Activated B cell treated with CpG ODN at 0.5 μM for 24 hours (primary cell): ENCODE measurements at places on chromosomes 7 and 10.

GRCh38 chr10:107168738-107169137 lies 4.2 kb upstream of the SORCS1 start:
- no peak for DNase-seq

DNA sequence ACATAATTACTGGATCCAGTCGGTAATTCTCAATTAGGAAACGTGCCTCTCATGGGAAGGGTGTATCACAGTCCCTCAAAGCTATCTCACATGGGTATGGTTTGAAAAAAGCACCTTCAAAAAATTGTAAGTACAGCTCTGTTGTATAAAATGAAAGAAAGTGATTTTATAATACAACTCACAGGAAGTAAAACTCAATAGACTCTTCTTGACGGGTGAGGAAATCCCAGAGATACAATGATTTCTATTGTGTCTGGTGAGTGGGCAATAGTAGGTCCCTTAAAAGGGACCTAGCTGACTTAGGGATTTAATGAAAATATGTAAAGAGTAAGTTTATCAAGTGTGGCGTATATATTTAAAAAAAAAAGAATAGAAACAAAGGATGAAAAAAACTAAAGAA lies 27.0 kb downstream of the TASOR2 start:
- DNase-seq = no peak

DNA sequence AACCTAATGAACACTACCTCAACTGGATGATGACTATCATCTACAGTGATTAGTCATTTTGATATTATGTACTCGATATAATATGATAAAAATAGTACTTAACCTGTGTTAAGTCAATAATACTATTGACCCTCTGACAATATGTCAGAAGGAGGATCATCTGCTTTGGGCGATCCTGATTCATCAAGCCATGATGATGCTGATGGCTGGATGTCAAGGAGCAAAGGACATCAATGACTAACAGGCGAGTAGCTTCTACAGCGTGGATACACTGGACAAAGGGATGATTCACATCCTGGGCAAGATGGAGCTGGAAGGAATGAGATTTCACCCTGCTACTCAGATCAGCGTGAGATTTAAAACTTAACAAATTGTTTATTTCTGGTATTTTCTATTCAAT lies 94.4 kb upstream of the SKAP2 start:
- DNase-seq = no peak

GRCh38 chr7:141714571-141714970 lies 6.4 kb downstream of the WEE2 start:
- no peak for DNase-seq

DNA sequence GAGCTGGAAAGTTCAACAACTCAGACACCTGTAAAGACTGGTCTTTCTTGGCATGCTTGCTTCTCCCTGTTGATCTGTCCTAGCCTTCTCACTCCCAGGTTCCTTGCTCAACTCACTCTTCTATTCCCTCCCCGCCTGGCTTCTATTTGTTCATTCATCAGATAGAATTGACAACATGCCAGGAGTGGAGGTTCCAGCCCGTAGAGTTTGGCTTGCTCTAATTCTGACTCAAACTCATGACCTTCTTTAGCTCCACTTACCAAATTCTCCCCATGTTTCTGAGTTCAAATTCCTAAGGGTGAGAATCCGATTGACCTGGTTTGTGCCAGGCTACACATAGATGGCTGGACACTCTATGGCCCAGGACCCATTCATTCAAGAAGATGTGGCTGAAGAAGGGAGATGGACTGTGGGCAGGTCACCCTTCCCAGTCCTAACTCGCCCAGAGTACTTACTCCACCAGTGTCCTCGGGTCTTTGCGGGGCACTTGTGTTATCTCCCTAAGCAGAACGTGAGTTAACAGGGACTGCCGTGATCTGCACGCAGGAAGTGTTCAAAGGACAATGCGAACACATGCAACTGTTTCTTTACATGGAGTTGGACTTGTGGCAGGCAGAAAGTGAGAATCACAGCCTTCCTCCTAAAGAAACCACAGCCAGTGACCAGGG lies 4.0 kb upstream of the TMEM236 start:
- DNase-seq = no peak

- DNase-seq = no peak
Observed at GRCh38 chr7:294440-295154, 4.6 kb downstream of the FOXL3 start.

- DNase-seq = no peak
Observed at GRCh38 chr10:6123532-6123931, 34.7 kb downstream of the RBM17 start.

DNA sequence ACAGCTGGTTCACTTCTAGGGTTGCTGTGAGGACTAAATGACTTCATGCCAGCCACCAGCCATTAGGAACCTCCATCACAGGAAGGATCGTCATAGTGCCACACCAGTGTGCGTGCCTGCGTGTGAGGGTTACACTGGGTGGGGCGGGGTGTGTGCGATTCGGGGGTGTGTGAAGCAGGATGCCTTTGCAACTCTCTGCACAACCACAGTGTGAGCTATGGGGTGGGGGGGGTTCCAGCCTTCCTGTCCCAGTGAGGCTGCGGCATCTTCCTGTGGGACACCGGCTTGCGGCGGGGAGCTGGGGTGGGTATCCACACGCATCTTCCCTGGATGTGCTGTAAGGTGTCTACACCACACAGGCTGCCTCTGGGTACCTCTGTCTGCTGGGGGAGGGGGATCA lies 6.9 kb upstream of the ELFN1 start:
- DNase-seq = no peak

- no peak for DNase-seq
Observed at GRCh38 chr10:5047912-5048628, 44.4 kb upstream of the AKR1C2 start.

- DNase-seq = no peak
Observed at GRCh38 chr7:144519925-144520324, 116.4 kb upstream of the NOBOX start.

DNA sequence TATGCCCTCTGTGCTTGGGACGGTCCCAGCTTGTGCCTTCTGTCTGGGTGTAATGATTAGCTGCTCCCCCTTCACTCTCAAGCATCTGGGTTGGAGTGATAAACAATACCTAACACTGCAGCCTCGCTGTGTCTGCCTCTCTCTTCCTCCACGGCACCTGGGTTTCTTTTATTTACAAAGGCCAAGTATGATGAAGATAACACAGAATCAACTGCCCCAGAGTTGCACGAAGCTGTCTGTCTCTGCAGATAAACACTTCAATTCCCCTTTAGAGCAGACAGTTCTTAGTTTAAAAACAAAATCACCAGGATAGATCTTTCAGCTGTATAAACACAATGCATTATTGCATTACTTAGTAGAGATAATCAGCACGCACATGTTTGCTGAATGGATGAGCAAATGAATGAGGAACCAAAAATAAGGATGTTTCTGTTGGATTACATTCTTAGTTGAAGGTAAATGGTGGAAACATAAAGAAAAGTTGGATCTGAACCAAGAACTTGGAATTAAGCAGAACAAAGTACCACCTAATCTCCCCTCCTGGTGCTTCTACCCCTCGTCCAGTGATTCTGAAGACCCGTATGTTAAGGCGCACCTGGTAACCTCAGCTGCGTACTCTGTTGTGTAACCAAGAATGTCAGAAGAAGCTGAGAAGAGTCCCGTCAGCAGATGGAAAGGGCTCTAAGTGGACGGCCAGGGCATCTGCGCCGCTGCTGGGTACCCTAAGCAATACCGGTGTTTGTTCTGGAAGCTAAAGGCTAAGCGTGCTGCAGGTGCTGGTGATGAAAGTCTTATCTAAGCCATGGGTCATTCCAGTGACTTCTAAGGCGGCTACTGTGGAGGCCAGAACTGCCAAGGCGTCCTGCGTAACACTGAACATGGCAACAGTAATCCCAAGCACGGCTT lies 26.6 kb downstream of the INSIG1 start:
- no peak for DNase-seq
